Mammary epithelial cell (primary cell): ENCODE measurements at places on chromosomes 11 and 22. TPM values are rescaled to one million over a fixed set of nuclear protein-coding genes. Genes with fewer than 3 reads are reported as not detected.

Gene BIRC3
- 0.83 TPM for total RNA-seq

Gene PDGFD
- total RNA-seq = 0.11 and 0.19 TPM in 2 replicates

Gene TRIM48
- total RNA-seq = not detected

Gene NPAS4
- not detected in 2 replicates for total RNA-seq

Gene C11orf86
- not detected for total RNA-seq

Gene CCDC81
- 0.61 TPM in 2 replicates for total RNA-seq

Gene ABTB2
- 8.0 TPM for total RNA-seq

Gene MUC2
- total RNA-seq = not detected

Gene CHCHD10
- 17.3 TPM for total RNA-seq

Gene HYLS1
- 2.5 TPM for total RNA-seq

Gene MPZL3
- total RNA-seq = 25.7 TPM

Gene KRTAP5-11
- not detected for total RNA-seq

Gene SERPING1
- 23.8 TPM for total RNA-seq

Gene OR51B5
- not detected for total RNA-seq

Gene OR8A1
- not detected in 2 replicates for total RNA-seq

Gene NR1H3
- total RNA-seq = 5.5 TPM

Gene CYP2D6
- total RNA-seq = 1.0 TPM

Gene OR52N1
- not detected for total RNA-seq

Gene PCF11
- 36.3 TPM for total RNA-seq

Gene APOA4
- total RNA-seq = not detected

Gene CENPM
- total RNA-seq = 11.3 and 20.0 TPM in 2 replicates

Gene MIOX
- total RNA-seq = 0.32 TPM in 1 of 2 replicates, not detected in the other

Gene SAA4
- not detected in 2 replicates for total RNA-seq

Gene FGF19
- not detected for total RNA-seq

Gene PAX6
- total RNA-seq = 0.19 and 0.40 TPM in 2 replicates

Gene SHANK2
- 5.4 and 5.8 TPM in 2 replicates for total RNA-seq

Gene EHF
- total RNA-seq = 33.3 and 41.9 TPM in 2 replicates

Gene YDJC
- total RNA-seq = 47.6 and 63.8 TPM in 2 replicates

Gene LINC01488
- total RNA-seq = not detected in 2 replicates

Gene ZP1
- not detected for total RNA-seq
